ENCODE measurements at places on chromosomes 6 and 20.
A peak's percentile ranks its signal among the peaks of the same experiment; 100 is the strongest.

DNA sequence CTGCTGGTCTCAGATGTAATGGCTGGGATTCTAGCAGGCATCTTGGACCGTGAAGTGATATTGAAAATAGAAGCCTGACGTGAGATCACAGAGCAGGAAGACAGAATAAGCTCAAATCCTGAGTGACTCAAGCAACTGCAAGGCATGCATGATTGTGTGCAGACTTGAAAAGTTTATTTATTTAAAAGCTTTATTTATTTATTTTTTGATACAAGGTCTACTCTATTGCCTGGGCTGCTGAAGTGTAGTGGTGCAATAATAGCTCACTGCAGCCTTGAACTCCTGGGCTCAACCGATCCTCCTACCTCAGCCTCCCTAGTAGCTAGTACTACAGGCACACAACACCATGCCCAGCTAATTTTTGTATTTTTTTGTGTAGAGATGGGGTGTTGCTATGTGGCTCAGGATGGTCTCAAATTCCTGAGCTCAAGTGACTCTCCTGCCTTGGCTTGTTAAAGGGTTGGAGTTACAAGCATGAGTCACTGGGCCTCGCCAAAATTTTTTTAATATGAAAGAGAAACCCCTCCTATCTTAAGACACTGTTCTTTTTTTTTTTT is 40.1 kb upstream of the RNF144B start:
- DNase-seq: no peak

GRCh38 chr6:124970243-124970642 is 8.0 kb downstream of the RNF217 start:
- DNase-seq: no peak

DNA sequence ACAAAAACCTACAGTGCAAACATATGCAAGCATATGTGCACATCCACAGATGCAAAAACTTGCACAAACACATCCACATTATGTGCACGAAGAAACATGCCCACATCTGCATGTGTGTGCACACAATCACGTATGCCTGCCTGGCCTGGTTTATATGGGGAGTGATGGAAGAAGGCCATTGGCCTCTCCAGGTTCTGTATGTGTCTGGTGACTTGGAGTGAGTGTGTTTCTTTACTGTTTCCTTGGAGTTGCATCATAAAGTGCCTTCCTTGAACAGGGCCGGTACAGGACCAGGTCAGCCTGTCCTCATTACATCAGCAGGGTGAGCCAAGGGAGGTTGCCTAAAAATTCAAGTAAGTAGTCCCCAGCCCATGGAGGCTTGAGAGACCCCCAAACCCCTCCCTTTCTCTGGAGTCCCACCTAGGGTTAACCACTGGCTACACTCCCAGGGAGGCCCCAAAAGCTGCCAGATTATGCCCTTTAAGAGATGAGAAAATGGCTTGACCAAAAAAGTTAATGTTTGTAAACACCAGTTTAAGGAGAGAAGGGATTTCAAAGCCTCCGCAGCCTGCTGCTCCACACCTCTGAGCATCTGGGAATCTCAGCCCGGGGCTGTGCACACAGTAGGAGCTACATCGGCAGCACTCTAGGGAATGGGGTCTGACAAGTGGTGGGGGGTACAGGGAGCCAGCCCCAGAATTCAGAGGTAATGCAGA is 140.8 kb downstream of the VEGFA start:
- DNase-seq: no peak

GRCh38 chr6:162058281-162058875 is 669.2 kb downstream of the PRKN start:
- DNase-seq: no peak

DNA sequence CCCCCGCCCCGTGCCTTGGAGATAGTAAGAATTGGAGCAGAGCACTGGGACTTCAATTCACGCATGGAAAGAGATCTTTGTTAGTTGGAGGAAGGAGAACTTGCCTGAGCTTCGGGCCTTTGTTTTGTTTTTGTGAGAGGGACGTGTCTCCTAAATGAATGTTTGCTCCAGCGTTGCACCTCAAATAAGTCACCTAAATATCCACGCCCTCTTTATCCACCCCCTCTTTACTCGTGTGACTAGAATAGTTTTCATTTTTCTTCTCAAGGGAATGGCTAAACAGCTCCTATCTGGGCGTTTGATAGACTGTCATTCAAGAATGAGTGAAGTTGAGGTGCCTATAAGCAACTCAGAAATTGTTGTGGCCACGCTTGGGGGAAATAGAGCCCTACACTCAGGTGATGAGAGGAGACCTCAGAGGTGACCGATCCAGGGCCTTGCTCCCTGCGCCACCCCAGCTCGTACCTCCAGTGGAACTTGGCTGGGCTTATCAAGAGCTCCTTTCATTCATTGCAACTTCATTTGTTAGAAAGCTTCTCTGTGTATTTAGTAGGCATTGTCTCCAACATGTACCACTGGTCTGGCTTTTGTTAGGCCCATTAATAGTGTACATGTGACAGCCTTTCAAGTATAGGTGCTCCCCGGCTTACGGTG is 861 bp downstream of the PCMTD2 start:
- peak; percentile 14 for DNase-seq

All from neural progenitor cell (in vitro differentiated cells).